ENCODE measurements at places on chromosomes 1 and 21. TPM values are rescaled to one million over a fixed set of nuclear protein-coding genes. Genes with fewer than 3 reads are reported as not detected.

Gene GSTM5
- 10.6 TPM for total RNA-seq

Gene C1orf50
- 9.2 TPM for total RNA-seq

Gene ROR1
- total RNA-seq, result 14.0 TPM

Gene SLC30A1
- total RNA-seq, result 18.0 TPM

Gene GPN2
- 14.4 TPM for total RNA-seq

Gene PRDX6
- 35.6 TPM for total RNA-seq

Gene SPSB1
- 1.6 TPM for total RNA-seq
